NCI-H2081 (cell line): ENCODE measurements at places on chromosomes 5 and 9.

GRCh38 chr9:92961627-92962302 is 14.4 kb downstream of the FGD3 start:
- no peak for DNase-seq

GRCh38 chr5:133838286-133838685 is 130.1 kb downstream of the C5orf15 start:
- no peak for DNase-seq

DNA sequence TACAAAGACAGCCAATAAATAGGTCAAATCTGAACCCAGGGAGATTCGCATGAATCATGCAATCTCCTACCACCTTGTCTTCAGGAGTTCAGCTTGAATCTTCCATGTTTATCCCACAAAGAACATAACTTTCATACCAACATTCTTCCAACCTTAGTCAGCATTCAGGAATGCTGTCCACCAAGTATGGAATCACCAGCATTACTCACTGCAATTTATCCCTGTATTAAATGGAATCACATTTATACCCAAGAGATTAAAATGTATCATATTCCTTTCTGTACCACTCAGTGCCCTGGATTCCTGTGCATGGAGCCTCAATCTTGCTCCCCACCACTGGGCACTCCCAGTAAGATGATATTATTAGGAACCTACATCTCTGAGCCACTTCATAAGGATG is 162.6 kb downstream of the GLIS3 start:
- no peak for DNase-seq

- DNase-seq = no peak
Measured at GRCh38 chr5:58314356-58315210, 145.3 kb downstream of the PLK2 start.

- no peak for DNase-seq
Measured at GRCh38 chr5:126805063-126805462, 28.1 kb downstream of the LMNB1 start.

DNA sequence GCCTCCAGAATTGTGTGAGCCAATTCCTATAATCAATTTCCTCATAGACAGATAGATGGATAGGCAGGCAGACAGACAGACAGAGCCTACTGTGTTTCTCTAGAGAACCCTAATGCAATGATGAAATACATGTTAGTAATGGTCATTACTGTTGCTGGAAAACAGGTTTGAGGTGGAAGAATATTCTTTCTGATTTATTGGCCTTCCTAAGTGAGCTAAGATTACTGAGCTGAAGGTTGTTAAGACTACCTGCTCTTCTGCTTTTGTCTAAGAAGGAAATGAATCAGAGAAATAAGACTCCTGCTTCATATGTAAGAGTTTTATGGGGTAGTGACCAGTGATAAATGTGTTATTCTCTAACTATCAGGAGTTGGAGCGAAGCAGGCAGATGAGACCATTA is 219.9 kb downstream of the ELAVL2 start:
- DNase-seq = no peak

DNA sequence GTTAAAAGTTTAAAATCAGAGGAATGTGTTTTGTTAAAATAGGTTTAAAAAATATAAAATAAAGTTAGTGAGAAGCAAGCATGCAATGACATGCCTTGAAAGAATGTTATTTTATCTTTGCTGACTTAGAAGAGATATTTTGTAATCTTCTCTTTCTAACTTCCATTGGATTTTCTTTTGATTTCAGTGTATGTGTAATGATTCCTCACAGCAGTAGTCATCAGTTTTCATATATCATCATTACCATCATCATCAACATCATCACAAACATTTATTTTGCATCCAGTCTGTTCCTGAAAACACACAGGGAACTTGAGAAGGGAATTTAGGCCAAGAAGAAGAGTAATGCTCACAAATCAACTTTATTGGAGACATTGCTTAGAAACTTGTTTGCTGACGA is 699.6 kb downstream of the TAF11L14 start:
- no peak for DNase-seq

GRCh38 chr5:122921826-122922225 is 76.4 kb downstream of the SNX24 start:
- no peak for DNase-seq

- no peak for DNase-seq
Measured at GRCh38 chr9:124454791-124455443, 4.7 kb downstream of the ADGRD2 start.

GRCh38 chr5:103774721-103775120 is 212.1 kb upstream of the NUDT12 start:
- DNase-seq = no peak

GRCh38 chr5:39080597-39081204 is 6.5 kb upstream of the RICTOR start:
- peak; percentile 50 for DNase-seq

DNA sequence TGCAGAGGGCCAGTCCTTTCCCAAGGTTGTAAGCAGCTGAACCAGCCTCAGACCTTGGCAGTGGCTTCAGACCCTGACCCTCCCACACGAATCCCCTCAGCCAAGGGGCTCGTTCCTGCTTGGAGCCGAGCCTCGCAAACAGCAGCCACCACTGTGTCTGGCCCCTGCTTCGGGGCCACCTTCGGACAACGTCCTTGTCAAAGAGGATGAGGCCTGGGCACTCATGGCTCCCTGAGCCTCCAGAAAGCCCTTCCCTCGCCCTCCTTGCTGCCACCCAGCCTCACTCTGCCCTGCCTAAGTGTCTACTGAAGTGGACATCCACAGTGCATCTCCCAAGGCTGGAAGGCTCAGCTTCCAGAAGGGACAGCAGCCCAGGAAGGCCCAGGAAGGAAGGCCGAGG is 161.7 kb downstream of the OLFM1 start:
- DNase-seq = no peak

GRCh38 chr9:79973627-79974026 is 401.9 kb downstream of the TLE4 start:
- DNase-seq = no peak

GRCh38 chr5:54083851-54084250 is 226.5 kb downstream of the ARL15 start:
- no peak for DNase-seq

- peak; percentile 20 for DNase-seq
Measured at GRCh38 chr9:4297151-4297785, 2.6 kb downstream of the GLIS3 start.

DNA sequence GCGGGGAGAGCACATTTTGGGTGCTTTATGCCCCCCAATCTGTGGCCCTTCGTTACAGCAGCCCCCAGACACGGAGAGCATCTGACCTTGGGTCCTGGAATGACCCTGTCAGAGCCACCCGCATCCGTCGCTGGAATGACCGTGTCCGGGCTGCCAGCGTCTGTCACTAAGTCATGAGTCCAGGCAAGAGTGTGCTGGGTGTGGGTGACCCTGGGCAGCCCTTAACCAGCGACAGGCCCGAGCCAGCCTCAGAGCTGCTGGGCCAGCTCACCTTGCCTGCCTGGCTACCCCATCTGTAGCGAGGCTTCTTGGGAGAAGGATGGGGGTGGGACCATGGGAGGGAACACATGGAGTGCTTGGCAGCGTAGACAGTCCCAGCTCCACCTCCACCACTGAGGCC is 46.8 kb upstream of the NOTCH1 start:
- DNase-seq = no peak

- DNase-seq = no peak
Measured at GRCh38 chr5:180155365-180155926, 53.6 kb downstream of the RASGEF1C start.

DNA sequence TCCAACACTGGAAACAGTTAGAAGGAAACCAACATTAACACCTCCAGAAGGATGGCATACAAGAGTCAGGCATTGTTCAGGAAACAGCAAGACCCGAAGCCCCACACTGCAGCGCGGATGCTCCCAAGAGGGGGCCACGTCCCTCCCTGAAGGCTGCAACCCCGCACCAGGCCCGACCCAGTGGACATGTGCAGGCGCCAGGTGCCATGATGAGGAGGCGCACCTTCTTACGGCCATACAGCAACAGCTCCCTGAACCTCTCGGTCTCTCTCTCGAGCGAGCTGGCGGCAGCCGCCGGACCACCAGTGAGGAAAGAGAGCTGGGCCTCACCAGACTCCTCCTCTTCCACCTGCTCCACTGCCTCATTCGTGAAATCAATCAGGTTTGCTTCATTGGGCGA is 20.2 kb downstream of the SEC16A start:
- no peak for DNase-seq

DNA sequence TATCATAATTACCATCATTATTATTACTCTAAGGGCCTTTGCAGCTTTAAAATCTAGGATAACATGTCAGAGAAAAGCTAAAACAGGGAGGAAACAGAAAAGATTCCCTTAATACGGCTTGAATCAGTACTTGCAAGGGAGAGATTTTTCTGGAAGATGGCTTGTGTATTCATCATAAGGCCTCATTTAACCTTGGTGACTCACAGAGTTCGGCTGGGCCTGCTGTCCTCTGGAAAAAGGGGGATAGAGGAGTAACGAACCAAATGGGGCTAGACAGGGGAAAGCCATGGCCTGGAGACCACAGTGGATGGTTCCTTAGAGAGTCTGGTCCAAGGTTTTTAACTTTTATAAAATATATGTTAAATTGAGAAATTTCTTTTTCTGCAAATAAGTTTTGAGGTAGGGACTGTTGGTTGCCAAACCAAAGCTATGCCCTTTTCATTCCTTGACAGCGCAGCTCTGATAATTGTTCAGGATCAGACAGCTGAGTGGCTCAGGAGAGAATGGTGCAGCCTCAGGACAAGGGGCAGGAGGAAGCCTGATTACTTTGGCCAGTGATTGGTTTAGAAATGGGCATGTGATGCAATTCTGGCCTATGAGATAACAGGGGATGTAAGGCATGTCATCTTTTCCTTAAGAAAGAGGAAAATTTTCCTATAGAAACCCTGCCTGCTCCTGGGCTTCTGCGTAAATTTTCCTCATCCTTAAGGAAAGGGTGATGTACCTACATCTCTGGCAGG is 25.6 kb upstream of the GSN start:
- no peak for DNase-seq

GRCh38 chr5:78648359-78649210 is at the start of gene LHFPL2:
LHFPL2 (minus strand) TSS chr5:78648772; CDS start chr5:78510213, 138,559 bp downstream.
- DNase-seq = peak; percentile 10

DNA sequence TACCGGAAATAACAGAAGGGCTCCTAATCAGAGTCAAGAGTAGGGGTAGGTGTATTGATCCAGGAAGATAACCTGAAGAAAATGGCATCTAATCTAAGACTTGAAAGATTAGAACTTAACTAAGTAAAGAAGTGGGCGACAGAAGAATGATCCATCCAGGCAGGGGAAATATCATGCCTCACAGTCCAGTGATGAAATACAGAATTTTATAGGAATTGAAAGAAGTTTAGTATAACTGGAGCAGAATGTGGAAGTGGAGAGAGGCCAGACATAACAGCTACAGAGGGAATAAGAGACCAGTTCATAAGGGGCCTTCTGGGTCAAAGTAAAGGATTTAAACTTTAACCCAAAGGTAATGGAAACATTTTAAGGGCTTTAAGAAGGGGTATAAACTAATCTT is 42.2 kb downstream of the ERP44 start:
- no peak for DNase-seq

DNA sequence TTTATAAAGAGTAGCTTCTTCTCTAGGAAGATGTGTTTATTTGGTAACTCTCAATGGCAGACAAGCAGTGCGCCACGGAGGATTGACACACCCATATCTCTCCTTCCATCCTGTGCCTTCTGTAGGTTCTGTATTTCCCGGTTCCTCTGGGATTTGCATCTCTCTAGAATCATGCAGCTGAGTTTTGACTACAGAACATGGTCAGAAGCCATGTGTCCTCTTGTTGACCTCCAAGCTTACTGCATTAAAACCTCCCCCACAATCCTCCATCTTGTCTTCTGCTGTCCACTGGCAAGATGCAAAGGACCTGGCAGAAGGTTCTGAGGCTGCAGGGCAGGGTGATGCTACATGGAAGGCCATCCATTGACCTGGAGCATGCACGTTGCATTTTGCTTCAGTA is 482.0 kb downstream of the DMRT2 start:
- DNase-seq = no peak

DNA sequence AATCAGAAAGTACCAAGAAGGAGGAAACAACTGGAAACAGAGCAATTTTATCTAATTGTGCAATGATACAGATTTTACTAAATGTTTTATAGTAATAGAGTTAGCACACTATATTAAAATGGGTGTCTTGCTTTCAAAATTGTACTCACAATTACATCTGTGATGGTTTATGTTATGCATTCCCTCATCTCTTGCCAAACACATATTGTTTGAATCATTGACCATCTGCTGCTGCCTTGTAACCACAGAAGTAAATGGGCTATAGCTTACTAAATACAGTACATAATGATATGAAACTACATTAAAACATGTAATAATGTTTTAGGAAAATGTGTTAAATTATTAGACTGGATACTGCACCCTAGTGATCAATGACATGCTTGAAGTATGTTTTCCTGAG is 158.1 kb downstream of the SLC25A46 start:
- DNase-seq = no peak

GRCh38 chr5:103923616-103924168 is 361.1 kb upstream of the NUDT12 start:
- no peak for DNase-seq

DNA sequence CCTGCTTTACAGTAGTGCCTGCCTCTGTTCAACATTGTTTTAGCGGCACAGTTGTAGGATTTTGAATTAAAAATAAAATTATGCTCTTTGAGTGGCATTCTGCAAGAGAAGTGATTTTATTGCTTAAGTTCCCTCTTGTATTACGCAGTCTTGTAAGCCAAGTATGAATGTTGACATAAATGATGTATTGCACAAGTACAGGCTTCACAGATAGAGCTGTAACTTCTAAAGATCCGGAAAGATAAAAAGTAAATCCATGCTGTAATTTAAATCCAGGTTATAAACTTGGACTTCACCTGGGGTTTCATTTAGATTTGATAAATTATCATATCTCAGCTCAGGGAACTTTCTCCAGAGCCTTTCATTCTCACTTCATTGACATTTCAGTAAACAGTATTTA is 1114.7 kb downstream of the PTPRD start:
- no peak for DNase-seq

DNA sequence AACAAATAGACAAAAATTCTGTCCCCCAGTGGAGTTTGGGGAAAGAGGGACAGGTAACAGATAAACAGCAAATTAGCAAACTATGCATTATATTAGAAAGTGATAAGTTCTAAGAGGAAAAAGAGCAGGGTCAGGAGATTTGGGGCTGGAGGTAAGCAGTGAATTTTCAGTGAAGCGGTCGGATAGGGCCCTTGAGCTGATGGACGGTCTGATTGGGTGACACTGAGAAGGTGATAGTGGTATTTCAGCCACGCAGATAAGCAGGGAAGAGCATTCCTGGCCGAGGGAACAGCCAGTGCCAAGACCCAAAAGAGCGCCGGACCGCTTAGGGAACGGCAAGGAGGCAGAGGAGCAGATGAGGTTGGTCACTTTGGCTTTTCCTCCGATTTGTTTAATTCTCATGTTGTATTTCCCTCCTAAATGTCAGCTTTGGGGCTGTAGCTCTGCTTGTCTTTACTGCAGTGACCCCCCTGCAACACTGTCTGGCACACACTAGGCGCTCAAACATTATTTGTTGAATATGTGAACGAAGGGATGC is 1.1 kb upstream of the PTPN3 start:
- no peak for DNase-seq

DNA sequence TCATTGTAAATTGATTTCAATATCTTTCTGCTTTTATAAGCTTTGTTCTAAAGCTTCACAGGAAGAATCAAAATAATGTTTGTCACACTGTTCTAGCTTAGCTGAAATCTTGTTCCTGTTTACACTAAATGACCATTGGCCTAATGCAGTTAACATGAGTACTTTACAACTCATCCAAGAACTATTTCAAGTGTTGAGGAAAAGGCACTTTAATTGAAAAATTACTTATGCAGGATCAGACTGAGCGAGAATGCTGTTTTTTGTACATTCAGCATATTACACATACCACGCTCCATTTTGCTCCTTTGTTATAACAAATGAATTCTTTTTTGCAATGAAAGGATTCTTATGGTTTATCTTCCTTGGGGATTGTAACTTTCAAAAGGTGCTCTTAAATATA is 22.4 kb upstream of the SMIM15 start:
- DNase-seq = no peak

GRCh38 chr5:15282611-15283010 is 217.4 kb upstream of the FBXL7 start:
- DNase-seq = no peak
